Cerebellum (tissue), 4 donors: ENCODE measurements at places on chromosomes 3 and 15.

- DNase-seq, result no peak
Observed at GRCh38 chr3:195906865-195907683, 1.3 kb downstream of the TNK2 start.

GRCh38 chr15:96054621-96055020, 275.9 kb upstream of the NR2F2 start:
- DNase-seq, result no peak

DNA sequence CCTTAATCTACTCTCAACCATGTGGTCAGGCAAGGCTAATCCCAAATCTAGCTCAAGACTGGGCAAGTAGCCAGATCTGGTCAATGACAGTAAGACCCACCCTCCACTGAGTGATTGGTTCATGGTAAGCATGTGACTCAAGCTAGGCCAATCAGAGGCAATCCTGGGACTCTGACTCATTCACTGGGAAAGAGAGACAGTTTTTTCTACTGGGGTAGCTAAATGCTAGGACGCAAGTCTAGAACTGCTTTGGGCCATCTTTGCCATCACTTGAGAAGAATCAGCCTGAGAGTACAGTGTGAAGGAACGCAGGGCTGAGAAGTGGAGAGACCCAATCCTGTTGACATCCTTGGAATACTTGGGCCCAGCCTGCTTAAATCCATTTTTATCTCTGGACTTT, 9.4 kb upstream of the RAD18 start:
- DNase-seq, result no peak

DNA sequence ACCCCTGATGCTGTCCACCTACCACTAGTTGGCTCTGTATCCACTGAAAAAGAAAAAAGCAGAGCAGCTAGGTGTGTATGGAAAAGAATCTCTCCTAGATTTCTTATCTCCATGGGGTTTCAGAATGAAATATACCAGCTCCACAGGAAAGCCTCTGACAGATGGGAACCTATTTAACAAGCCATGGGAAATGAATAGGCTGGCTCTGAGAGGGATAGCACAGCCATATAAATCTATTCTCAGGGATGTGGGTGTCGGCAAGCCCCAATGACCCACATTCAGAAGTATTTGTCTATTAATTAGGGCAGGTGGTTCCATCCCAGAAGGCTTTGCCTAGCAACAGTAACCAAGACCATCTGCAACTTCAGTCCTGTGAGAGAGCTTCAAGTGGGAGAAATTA, 694.1 kb downstream of the AGBL1 start:
- DNase-seq, result peak; percentile 30

DNA sequence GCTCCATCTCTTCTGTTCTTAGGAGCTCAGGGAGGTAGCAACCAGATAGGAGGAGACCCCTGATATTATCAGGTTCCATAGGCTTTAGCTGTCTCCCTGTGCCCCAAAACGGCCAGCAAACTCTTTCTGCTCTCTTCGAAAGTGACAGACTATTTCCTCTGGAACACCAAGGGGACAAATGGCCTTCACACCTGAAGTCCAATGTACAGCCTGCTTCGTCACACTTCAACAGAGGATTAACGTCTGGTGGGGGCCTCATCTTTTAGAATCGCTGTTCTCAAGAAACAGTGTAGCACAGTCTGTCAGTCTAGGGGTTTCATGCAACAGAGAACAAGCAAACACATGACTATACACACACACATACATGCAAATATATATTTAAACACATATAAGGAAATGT, 152.4 kb upstream of the SETMAR start:
- no peak for DNase-seq

GRCh38 chr3:99128725-99129505, 227.4 kb upstream of the DCBLD2 start:
- no peak for DNase-seq

DNA sequence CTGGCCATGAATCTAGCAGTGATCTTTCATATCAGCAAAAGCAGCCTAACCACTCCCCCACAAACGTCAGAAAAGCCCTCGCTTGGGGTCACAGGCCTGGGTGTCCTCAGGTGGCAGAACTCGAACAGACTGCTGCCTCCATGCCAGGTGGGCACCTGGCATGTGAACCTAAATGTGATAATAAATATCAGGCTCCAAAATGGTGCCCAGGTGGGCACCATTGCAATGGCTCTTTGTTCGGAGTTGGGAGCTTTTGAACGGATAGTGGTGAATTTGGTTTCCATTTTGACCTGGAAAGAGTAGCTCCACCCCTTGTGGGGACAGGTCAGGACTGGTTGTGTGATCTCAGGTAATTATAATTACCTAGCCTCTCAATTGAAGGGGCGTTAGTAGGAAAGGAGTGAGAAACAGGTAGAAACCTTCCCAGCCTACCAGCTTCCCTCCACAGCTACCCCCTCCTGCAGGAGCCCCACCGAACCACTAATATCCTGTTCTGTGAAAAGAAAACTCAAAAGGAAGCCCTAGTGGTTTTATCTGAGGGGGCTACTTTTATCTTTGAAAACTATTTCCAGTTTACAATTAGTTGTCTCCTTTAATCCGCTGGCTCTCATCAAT, 18.1 kb downstream of the MYO1E start:
- no peak for DNase-seq

- DNase-seq, result no peak
Observed at GRCh38 chr3:154421083-154421482, 8.9 kb downstream of the GPR149 start.

GRCh38 chr3:146581951-146582467, 23.1 kb downstream of the PLSCR5 start:
- no peak for DNase-seq

DNA sequence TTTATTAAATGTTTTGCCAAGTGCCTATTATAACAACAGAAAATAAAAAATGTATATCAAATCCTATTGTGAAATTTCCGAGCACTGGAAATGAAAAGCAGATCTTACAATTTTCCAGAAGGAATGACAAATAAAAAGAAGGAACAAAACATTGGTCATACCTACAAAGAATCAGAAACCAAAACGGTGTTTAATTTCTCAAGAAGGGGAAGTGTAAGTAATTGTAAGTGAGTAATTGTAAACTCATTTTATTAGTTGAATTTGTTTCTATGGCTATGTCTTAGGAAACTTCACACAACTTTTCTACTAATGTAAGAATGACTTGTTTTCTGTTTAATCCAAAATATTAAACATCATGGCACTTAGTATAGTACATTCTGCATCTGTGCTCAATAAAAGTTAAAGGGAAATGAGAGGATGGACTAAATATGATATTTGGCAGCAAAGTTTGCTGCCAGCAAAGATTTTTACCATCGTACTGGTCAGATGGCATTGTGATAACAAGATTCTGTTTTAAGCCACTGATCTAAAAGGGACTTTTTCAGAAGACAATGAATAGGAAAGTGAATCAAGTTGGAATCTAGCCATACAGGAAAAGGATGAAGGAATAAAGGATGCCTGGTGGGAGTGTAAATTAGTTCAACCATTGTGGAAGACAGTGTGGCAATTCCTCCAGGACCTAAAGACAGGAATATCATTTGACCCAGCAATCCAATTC, 232.4 kb downstream of the NFKBIZ start:
- DNase-seq, result no peak

- DNase-seq, result no peak
Observed at GRCh38 chr3:150169330-150169940, 198.7 kb upstream of the PFN2 start.

GRCh38 chr3:30612437-30613132, 6.2 kb downstream of the TGFBR2 start:
- no peak for DNase-seq

DNA sequence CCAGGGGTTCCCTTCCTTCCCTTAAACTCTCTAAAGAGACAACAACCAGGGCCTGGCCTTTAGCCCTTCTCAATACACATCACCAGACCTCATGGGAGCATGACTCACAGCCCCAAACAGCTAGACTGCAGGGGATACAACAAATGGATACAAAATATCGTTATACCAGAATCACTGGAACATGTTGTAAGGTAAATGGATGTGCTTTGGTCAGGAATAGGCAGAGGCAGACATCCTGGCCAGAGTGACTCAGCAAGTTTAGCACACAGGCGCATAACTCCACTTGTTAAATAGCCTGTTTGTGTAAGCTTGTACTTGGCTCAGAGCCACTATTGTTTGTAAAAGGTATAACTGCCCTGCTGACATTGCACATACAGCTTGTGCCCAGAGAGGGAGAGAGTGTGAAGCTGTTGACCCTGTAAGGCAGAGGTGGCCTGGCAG, 18.3 kb downstream of the TMED3 start:
- no peak for DNase-seq

DNA sequence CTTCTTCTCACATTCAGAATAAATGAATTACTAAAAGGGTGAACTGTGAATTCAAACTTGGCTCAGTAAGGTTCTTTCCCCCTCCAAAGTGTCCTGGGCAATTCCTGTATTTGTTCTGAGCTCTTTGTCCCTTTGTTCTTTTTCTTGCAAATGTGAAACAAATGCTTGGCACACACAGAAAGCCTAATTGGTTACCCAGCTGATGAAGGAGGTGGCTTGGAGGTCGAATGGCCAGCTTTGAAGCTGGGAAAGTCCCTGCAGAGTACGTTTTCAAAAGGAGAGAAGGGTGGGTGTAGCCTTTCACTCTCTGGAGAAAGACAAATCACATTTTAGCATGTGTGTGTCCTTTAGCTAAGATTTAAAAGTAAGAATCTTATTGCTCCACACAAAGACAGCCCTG, 154.4 kb downstream of the PEX5L start:
- DNase-seq, result no peak

- no peak for DNase-seq
Observed at GRCh38 chr3:194265996-194266964, 84.8 kb downstream of the CPN2 start.

DNA sequence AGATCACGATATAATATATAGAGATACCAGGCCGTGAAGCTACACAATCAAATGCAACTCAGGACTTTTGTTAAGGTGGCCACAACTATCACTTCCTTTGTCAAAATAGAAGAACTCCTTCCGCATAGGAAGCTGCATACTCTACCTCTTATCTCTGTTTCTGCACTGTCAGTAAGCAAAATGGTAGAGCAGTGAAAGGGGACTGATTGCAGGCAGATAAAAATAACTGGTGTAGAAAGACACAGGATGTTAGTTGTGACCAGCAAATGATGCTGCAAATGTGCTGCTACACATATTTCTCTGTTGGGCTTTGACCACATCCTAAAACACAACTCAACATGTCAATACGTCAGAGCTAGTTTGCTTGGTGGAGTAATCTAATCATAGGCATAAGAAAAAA, 16.3 kb upstream of the TRAT1 start:
- DNase-seq, result no peak

GRCh38 chr3:73214846-73215245, 153.4 kb downstream of the EBLN2 start:
- no peak for DNase-seq
